ENCODE measurements at places on chromosomes 1 and 21.
A peak's percentile ranks its signal among the peaks of the same experiment; 100 is the strongest.

- DNase-seq, result no peak
These were observed 106.2 kb downstream of the DHRS3 start for GRCh38 chr1:12511516-12512468.

- no peak for DNase-seq
These were observed at the start of gene NTRK1 for GRCh38 chr1:156860628-156861423. Gene NTRK1, plus strand, starts transcription at chr1:156860865. Its CDS starts 70 bp downstream, at chr1:156860935.

DNA sequence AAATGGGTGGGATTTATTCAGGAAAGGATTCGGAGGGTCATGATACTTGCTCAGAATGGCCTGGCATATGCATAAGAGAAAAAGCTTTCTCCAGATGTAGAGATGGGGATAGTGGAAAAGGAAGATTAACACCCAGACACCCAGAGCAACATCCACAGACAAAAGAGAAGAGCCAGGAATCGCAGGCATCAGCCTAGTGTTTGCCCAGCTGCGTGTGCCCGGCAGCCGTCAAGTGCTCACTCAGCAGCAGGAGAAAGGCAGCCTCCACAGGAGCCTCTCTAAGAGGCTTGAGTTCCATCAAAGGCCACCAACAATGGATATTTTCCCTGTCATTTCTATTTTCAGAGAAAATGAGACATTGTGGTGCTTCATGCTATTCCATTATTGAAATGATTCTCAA is 54.7 kb downstream of the NTPCR start:
- no peak for DNase-seq

DNA sequence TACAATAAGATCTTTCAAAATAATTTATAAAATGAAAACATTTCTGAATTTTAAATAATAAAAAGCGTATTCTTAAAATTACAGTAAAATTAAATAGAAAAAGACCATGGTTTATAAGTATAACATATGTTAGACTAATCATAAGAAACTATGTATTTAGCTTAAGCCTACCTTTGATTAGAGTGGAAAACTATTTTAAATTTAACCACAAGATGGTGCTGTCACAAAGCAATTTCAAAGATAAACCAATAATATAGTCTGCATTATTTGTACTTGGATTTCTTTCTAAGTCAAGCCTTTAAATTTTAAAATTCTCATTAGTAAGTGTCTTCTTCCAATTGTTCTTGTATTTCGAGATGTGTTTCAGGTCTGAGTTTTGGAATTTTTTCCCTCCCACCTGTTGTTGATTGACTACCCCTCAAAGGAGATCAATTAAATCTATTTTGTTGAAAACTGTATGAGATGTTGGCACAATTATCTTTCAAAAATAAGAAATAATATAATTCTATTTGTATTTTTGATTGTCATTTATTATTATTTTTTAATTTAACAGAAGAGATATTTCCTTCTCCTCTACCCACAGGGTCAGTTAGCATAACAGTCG is 459.8 kb downstream of the KCNT2 start:
- peak; percentile 37 for DNase-seq

Measured in glomerular endothelial cell (primary cell).